ENCODE measurements at places on chromosomes 7 and 10.
A peak's percentile ranks its signal among the peaks of the same experiment; 100 is the strongest.

GRCh38 chr7:23520582-23520981 lies 11.2 kb downstream of the TRA2A start:
- no peak for DNase-seq

DNA sequence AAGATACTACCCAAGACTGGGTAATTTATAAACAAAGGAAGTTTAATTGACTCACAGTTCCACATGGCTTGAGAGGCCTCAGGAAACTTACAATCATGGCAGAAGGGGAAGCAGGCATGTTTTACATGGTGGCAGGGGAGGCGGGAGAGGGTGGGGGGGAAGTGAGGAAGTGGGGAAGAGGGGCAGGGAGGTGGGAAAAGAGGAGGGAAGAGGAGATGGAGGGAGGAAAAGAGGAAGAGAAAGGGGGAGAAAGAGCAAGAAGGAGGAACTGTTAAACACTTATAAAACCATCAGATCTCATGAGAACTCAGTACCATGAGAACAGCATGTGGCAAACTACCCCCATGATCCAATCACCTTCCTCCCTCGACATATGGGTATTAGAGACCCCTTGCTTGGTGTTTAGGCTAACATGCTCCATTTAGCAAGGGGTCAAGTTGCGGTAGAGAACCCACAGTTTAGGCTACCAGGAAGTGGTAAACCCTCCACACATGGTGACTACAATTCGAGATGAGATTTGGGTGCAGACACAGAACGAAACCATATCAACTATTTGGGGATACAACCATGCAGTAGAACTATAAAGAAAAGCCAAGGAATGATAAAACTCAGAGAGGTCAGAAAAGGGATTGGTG lies 3.5 kb upstream of the LMBR1 start:
- no peak for DNase-seq

- DNase-seq, result no peak
These were observed at the start of gene LLCFC1 for GRCh38 chr7:142939226-142939910. Gene LLCFC1, plus strand, starts transcription at chr7:142939484. Its CDS starts 138 bp downstream, at chr7:142939622.

GRCh38 chr7:121562259-121562658 lies 166.2 kb upstream of the FAM3C start:
- no peak for DNase-seq

GRCh38 chr7:27967639-27968038 lies 213.0 kb downstream of the JAZF1 start:
- no peak for DNase-seq

DNA sequence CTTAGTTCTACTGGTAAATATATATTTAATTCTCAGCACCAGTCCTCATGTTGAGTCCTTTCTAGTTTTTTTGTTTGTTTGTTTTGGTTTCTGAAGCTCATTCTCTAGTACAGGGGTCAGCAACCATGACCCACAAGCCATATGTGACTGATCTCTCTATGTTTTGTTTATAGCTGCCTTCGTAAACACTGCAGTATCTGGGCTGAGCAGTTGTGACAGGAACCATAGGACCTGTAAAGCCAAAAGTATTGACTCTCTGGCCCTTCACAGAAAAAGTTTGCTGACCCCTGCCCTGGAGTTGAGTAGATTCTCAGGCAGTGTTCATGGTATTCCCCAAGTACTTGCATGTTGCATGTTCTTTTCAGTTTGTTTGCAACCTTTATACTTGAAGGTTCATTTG lies 20.8 kb downstream of the NET1 start:
- DNase-seq, result no peak

- DNase-seq, result no peak
These were observed 58.2 kb upstream of the ZRANB1 start for GRCh38 chr10:124883510-124884321.

- DNase-seq, result no peak
These were observed 27.2 kb downstream of the ST8SIA6 start for GRCh38 chr10:17427201-17427600.

DNA sequence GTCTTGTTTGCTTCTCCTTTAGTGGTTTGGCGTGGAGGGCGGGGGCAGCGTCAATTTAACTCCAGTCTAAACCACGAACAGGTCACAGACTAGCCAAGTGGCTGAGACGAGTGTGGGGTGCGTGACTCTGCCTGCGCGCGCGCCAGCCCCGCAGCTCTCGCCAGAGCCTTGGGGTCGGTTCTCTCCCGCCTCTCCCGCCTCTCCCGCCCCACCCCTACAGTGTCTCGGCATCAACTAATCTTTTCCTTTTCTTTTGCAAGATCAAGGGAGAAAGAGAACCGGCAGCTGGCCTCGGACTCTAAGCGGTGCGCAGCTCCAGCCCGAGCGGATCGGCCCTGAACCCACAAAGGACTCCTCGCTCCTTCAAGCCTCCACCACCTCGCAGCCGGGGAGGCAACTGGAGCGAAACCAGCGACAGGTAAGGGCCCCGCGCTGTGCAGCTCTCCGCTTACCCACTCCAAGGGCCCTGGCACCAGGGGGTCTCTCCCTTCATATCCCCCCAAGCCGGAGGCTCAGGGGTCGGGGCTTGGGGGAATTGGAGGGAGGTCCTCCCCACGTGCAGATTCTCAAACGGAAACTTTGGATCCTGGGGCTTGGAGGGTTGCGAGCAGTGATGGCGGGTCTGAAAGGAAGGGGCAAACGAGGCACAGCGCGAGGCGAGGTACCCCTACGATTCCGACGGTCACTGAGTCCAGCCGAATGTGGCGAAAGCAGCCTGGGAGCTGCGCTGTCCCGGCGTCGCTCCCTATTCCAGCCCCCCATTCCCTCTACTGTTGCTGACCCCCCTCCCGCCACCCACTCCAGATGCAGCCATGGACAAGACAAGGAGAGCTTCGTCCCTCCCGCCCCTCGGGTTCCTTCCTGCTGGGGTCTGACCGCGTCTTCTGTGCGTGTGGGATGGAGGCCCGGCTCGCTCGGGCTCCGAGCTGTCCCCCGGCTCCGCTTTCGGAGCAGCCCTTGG lies 829 bp downstream of the CHRM2 start:
- DNase-seq, result no peak

GRCh38 chr7:18473119-18473518 lies 22.4 kb upstream of the HDAC9 start:
- DNase-seq, result no peak

GRCh38 chr7:93836116-93836515 lies 54.4 kb downstream of the TFPI2 start:
- no peak for DNase-seq

DNA sequence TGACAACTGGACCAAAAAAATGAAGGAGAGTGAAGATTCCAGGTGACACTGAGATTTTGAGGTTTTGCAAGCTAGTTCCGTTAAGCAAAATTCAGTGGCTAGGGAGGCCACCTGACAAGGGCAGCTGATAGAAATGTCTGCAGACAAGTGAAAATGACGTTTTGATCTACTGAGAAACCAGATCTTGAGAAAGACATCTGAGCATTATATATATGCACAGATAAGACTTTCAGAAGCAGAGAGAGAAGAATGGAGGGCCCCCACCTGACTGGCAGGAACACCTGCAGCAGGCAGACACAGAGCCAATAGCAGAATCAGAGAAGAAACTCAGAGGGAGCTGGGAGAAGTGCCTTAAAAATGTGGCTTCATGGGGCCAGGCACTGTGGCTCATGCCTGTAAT lies 76.1 kb upstream of the LRGUK start:
- no peak for DNase-seq

DNA sequence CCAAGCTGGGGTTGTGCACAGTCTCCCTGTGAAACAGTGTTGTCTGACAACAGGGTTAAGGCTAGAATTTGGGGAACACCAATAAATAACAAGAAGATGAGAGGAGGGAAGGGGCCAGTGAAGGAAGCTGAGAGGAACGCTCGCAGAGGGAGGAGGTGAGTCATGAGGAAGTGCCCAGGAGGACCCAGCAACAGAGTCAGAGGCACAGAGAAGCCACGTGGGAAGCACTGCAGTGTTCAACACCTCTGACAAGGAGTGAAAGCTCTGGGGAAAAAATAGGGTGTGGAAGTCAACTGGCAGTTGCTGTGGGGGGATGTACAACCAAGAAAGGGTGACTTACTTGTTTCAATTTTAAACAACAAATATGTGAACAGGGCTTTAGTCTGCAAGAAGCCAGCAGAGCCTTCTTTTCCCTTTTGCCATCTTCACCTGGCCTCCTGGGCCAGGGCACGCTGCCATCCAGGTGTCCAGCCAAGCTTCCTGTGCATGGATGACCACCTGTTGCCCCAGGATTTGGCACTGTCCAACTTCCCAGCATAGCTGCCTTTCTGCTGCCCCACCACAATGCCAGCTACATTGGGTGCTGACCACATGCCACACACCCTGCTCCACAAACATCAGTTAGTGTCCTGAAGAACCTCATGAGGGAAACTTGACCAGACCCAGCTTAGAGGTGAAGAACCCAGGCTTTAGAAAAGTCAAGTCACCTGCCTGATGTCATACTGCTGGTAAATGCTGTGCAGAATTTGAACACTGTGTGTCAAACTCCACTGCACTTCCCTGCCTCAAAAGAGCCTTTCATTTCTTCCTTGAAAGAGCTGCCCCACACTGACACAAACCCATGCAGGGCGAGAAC lies 69.6 kb downstream of the ATXN7L1 start:
- DNase-seq, result peak; percentile 42

Measured in left colon (tissue), 2 donors.